MV-4-11 (cell line): ENCODE measurements at places on chromosomes 2 and 18.

DNA sequence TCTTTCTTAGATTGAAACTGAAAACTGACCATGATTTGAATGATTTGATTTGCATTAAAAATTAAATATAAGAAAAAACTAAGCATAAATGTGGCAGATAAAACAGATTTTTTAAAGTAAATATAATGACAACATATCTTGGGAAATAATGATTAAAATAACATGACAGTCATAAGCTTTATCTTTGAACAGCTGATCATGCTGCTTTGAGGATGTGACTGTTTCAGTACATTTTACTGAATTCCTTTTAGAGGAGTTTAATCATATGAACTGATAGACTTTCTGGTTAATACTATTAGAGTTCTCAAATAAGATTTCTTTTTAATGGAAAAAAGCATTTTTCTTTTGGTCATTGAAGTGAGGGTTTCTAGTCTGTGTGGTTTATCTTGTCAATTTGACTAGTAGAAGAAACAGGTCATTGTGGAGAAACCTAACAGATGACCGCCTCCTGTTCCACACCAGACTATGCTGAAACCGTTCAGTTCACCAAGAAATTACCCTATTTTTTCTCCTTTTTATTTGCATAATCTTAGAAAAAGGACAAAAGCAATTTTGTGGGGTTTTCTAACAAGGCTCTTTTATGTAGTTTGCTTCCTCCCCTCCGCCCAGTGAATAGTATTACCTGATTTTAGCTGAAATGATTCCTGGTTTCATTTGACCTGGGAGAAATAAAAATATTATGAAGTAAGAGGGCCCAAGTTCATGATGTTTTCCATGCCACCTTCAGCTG lies 262.1 kb downstream of the PTGR3 start:
- DNase-seq, result no peak

GRCh38 chr2:150620416-150620815 lies 132.9 kb upstream of the RND3 start:
- no peak for DNase-seq

- DNase-seq, result no peak
Observed at GRCh38 chr18:79606621-79607331, 72.8 kb upstream of the CTDP1 start.

DNA sequence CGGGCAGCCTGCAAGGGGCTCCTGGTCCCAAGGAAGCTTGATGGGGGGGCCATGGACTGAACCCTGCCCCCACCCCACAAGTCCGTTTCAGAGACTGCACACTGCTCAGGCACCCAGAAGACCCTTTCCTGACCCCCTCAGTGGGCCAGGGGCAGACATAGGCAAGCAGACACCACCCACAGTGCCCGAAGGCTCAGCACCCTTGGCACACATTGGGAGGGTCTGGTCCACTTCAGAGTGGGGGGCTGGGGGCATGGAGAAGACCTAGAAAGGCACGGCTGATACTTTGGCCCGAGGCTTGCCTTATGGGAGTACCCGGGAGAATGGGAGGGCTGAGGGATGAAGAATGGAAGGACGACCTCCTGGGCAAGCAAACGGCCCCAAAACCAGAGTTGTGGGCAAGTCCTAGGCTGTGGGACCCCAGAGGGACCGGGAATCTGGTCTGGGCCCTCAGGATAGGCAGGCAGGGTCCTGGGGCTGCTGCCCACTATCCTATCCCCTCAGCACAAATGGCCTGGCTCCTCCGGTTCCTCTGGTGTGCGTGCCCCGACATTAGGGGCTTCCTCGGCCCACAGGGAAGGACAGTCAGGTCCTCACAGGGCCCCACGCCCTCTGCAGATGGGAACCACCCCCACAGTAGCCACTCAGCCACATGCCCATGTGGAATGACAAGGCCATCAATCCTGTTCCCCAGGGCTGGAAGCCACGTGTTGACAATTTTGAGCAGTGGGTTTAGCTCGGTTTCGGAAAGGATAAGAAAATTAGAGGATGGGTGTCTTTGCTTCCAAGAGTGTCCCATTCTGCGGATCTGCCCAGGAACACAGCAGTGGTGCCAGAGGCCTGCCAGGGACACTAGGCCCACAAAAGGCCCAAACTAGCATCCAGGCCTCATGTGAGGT lies 15.0 kb upstream of the GPC1 start:
- no peak for DNase-seq

DNA sequence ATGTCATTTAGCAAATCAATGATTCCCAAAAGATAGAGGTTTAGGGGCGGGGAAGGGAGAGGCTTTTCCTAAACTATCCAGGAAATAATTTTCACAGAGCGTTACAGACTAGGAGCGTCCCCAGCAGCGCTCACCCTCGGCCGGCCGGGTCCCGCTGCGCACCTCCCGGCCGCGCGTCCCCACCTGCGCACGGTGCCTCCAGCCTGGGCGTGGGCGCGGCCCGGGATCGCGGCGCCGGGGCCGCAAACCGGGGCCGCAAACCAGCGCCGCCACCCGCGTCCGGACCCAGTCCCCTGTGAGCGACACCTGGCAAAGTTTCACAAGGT lies 684 bp upstream of the ZCCHC2 start:
- DNase-seq, result no peak

- no peak for DNase-seq
Observed at GRCh38 chr2:204673877-204674276, 128.6 kb downstream of the PARD3B start.

DNA sequence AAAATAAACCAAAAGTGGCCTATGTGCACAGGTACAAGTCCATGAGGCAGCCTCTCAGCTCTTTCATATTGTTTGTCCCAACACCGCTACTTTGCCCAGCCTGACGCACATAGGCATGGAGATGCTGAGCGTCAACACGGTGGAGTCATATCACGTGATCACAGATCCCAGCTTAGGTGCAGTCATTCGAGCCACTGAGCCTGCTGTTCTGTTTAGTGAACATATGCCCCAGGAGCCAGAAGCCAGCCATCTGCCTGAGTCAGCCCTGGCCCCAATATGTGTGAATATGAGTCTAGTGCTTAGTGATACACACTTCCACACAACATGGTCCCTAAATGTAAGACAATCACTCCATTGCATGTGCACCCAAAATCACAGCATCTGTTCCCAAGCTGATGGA lies 88.2 kb upstream of the LCLAT1 start:
- no peak for DNase-seq

DNA sequence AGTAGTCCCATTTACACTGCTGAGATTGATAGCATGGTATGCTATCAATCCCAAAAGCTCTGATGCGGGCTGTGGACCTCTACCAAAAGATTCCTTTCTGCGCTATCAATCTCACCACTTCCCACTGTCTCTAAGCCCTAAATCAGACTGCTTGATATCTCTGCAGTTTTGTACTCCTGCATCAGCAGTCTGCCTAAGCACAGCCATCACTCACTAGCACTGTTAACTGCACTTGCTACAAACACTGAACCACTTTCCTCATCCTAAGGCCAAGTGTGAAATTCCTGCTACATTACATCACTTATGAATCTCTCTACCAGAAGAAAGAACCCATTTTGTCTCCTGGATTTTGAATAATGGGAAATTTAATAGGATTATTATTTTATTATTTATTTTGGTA lies 237.0 kb downstream of the HNMT start:
- no peak for DNase-seq

GRCh38 chr2:121960251-121960650 lies 204.8 kb downstream of the TSN start:
- DNase-seq, result peak; percentile 2

- no peak for DNase-seq
Observed at GRCh38 chr18:35335866-35336265, 8.4 kb downstream of the ZNF24 start.

DNA sequence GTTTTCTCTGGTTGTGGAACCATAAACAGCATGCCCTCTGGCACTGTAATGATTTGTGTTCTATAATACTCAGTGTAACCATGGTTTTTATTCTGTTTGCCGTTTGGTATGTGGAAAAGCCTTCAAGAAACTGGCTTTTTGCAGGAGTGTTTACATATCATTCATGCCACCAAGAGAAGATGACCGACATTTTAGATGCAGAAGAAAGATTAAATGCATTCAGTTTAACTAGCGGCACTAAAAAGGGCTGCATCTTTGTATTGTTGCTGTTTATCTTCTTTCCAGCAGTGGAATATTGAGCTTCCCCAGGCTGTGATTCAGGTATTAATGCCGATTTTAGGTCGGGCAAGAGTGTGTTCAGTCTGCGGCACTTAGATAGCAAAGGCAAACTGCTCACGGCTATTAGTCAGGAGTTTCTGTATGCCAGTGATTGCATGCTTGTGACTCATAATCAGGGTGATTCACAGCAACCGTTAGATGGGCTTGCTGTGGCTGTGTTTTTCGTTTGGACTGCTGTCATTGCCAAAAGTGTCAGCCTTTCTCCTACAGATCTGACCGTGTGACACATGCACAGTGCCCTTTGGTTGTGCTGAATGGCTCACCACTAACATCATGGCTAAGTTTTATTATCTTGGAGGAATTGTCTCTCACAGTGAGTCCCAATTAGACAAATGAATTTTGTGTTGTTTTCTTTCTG lies 479.7 kb downstream of the PARD3B start:
- DNase-seq, result peak; percentile 75
